ENCODE measurements at places on chromosomes 4 and X.
A peak's percentile ranks its signal among the peaks of the same experiment; 100 is the strongest.

- no peak for DNase-seq
Measured at GRCh38 chr4:155407480-155407879, 30.7 kb upstream of the MAP9 start.

DNA sequence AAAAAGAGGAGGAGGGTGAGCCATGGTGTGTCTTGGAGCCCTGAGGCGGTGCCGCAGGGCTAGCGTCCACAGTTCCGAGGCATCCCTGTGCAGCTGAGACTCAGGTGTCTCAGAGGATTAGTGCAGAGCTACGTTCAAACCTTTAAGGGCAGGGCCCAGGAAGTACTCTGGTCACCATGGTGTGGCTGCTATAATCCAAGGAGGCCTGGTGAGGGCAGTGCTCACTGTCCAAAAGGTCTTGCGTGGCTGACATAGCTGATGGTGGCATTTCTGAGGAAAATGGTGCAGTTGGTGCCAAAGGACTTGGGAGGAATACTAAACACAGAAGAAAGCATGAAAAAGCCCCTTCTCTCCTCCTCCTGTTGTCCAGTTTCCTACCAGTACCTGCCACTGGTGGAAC is 146.9 kb downstream of the DCHS2 start:
- DNase-seq: peak; percentile 39

DNA sequence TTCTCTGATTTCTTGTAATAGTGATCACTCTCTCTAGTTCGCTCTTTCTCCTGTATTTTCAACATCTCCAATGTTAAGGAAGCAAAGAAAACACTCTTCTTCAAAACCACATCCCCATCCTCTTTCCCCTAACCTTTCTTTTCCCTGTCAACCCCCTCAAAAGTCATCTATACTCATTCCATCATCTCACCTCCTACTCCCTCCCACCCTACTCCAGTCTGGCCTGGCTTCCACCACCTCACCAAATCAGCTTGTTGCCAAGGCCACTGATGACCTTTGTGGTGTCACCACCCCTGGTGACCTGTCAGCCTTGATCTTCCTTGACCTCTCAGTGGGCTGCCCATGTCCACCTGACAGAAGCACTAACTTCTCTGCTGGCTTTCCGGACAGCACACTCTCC is 2.3 kb downstream of the FAM3A start:
- DNase-seq: no peak

DNA sequence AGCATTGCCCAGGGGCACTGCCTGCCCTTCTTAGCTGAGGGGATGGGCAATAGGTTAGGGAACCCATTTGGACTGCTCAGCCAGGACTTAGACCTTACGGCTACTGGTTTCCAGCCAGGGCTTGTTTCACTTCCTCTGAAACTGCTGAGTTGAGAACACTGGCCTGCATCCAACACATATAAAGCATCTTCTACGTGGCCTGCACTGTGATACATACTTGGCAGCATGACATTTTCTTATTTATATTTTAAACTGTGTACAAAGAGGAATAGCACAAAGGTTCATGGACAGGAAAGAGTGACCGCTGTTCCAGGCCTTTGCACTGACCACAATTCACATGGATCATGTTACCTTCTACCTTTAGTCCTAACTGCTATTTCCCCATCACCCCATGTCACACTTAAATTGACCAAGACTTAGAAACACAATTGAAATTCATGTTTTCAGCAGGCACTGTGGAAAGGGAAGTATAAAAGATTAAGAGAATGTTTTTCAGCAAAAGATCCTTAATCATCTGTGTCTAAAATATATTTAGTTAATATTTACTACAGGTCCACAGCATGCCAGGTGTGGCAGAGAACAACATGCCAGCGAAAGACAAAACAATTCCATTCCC is 43.7 kb downstream of the NLGN4X start:
- DNase-seq: no peak

- no peak for DNase-seq
Measured at GRCh38 chr4:122775987-122776836, 43.7 kb downstream of the BBS12 start.

DNA sequence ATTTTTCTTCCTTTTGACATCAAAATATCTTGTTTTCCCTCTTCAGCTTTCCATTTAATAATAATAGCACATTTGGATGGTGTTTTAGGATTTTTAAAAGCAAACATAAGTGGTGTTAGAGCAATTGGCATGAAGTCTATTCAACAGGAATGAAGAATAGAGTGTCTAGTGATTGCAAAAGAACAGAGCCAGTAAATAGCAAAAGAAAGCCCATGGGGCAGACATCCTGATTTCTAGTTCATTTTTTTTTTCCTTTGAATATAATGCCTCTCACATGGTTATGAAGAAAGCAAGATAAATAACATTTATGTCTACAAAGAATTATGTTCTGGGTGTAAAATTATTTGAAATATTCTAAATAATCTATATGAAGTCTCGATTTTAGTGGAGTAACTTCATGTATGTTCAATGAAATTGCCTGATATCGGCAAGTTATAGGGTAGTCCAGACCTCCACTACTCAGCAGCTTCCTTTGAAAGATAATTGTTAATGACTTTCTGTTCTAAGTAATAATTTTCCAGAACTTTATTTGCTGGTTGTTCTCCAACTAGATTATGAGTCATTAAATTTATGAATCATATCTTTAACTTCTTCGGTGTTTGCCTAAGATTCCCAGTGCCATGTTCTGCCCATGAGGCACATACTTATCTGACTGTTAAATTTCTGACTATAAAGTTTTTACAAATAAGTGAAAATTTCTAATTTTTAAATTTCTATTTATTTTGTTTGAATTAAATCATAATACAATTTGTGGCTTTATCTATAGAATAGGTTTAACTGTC is 587.9 kb downstream of the TLL1 start:
- DNase-seq: no peak

GRCh38 chrX:112746812-112747595 is 67.3 kb upstream of the LHFPL1 start:
- no peak for DNase-seq

DNA sequence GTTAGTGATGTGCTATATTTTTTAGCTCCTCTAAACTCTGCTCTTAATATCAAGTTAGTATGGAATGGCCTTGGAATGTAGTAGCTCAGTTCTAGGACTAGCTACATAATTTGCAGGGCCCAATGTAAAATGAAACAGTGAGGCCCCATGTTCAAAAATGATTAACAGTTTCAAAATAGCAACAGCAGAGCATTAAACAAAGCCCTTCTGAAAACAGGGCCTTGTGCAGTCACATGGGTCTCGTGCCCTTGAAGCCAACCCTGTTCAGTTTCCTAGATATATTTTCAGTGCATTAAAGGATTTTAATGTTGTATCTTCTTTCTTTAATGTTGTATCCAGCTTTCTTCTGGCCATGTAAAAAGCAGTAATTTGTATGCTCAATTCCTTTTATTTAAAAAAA is 82.1 kb downstream of the TASL start:
- DNase-seq: no peak

DNA sequence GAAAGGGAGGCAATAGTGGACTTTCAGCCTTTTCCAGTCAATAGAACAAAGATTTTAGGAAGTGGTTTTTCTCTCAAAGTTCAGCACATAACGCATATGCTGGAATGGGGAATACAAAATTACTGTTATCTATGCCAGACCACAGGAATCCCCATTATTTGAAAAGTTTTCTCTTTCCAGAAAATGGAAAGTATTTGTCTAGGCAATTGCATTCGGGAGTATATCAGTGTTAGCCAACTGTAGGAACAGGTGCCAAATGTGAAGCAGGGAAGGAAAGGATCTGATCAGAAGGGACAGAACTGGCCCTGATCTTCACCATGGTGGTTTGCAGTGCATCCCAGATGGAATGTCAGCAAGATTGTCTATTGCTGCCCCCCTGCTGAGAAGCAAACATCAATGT is 213.6 kb downstream of the CPE start:
- no peak for DNase-seq

DNA sequence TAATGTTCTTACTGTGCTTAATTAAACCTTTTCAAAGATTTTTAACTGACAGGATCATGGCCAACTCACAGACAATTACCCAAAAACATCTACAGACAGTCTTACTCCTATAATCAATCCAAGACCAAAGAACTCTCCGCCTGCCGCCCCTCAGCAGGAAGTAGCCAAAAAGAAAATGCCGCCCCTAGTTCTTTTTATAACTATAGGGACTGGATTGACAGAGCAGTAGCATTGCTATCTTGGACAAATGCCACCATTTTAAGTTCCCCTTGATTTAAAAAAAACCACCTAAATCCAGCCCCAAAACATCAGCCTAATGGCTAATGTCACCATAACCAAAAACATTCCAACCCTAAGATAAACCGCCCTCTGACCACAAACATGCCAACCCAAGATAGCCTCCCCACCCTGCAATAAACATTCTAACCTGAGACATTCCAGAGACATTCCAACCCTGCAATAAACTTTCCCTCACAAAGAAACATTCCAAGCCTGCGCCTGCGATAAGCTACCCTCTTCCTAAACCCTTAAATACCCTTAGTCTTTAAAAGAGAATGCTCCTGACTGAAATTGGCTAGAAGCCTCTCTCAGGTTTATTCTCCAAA is 77.0 kb downstream of the COQ2 start:
- no peak for DNase-seq

GRCh38 chr4:156888762-156889161 is 82.8 kb downstream of the PDGFC start:
- DNase-seq: no peak

- no peak for DNase-seq
Measured at GRCh38 chrX:63993936-63994335, 208.9 kb upstream of the ARHGEF9 start.

- DNase-seq: no peak
Measured at GRCh38 chrX:1105671-1106419, 106.6 kb downstream of the CRLF2 start.

DNA sequence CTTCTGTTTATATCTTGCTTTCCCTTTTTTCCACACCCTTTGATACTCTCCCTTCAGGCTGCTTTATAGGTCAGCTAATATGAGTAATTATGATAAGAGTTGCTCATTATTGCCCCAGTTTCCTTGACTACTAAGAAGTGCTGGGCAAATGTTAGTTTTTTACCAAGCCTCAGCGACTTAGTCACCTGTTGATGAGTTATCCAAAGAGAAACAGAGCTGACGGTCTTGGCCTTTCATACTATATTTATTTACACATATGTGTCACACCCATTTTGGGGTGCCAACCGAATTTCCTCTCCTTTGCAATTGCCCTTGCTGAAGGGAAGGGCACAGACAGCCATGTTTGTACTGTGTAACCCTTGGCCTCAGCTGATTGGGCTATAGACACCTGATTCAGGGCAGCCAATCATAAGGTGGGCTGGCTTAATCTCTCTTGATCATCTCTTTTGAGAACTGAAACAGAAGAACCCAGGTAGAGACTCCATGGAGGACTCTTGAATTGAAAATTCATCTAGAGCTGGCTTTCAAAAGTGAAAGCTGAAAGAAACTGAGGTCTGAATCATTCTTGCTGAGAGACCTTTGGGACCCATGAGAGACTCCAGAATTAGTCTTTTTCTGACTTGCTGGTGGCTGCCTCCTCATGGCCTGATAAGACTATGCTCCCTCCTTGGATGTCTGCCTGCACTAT is 111.7 kb upstream of the RPS6KA3 start:
- no peak for DNase-seq

DNA sequence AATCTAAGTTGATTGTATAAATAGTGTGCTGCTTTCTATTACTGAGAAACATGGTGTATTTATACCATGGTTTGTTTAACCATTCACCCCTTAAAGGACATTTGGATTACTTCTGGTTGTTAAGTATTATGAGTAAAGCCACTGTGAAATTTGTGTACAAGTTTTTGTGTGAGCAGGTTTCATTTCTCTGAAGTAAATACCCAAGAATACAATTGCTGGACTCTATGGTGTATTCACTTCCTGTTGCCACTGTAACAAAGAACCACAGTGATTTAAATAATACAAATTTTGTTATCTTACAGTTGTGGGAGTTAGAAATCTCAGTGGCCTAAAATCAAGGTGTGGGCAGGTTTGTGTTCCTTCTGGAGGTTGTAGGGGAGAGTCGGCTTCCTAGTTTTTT is 869.6 kb downstream of the CCSER1 start:
- DNase-seq: no peak

DNA sequence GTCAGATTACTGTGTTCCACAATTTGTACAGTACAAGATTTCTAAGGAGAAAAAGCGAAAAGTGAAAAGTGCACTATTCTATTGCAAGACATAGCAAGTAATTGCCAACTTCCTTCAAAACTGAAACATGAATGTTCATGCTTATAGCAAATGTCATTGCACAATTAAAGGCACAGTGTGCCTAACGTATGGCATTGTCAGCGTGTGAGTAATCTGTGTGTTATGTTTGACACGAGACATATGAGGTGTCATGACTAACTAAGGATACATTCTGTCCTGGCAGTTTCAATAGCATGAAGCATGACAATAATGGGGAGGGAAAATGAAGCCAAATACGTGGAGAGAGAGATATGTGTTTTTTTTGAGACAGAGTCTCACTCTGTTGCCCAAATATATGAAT is 33.6 kb upstream of the TBC1D9 start:
- DNase-seq: no peak

DNA sequence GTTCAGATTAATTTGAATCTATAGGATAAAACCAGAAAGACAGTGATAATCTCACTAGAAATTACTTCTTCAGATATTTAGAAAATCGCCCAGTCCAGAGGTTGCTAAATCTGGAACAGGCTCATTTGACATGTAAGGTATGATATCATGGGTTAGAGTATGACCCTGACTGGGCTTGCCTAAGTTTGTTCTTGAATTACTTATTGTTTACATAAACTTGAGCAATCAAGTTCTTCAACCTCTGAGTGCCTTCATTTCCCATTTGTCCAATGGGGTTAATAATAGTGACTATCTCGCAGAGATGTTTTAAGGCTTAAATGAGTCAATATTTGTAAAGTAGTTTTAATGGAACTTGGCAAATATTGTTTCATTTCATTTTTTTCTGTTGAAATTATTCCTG is 1947.6 kb upstream of the IGFBP7 start:
- DNase-seq: no peak

- no peak for DNase-seq
Measured at GRCh38 chrX:23952391-23952790, 44.6 kb downstream of the CXorf58 start.

DNA sequence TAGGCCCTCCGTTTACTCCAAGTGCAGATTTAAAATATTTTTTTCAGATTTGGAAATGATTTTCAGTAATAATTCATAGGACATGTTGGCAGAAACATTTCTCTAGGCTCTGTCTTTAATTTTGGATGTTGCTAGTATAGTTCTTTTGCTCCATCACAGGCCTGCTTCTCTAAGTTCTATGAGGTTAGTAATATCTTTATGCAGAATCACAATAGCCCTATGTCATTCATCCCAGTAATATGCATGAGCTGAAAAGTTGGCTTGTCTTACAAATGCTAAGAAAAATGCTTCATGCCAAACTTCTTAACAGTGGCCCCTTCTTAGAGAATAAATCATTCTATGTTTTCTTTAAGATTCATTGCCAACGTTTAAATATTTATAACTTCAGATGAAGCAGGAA is 148.3 kb upstream of the TLL1 start:
- DNase-seq: no peak

DNA sequence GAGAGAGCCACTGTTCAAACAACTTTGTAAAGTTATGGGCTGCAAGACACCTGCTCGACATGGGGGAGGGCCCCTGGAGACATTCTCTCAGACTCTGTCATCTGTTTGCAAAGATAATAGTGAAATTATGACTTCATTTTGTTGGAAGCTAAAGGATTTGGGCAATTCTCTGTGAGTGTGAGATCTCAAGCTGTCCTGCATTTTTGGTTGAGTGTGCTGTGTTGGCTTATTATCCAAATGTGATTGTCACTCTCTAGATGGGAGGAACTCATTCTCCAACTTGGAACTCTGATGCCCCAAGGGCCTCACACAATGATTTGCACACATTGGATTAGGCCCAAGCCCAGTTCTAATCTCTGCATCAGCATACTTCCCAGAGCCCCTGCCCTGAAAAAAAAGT is 63.7 kb downstream of the STK32B start:
- no peak for DNase-seq

Data from iPS-NIHi11 (cell line).